ENCODE measurements at places on chromosomes 6 and 20.

DNA sequence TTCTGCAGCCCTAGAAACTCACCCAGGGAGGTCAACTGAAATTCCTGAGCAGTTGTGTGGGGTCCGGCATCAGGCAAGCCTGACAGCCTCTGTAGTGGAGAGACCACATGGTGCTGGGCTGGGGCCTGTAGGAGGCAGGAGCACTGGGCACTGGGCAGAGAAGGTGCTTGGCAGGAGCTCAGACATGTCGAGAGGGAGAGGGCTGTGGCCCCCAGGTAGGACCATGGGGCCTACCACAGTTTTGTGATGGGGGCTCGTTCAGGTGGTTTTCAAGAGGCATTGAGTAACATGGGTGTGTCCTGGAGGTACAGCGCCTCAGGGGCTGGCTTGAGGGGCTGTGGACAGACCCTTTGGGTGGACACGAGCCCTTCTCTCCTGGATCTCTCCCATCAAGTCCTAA is 15.9 kb downstream of the SLC22A23 start:
- no peak for DNase-seq

DNA sequence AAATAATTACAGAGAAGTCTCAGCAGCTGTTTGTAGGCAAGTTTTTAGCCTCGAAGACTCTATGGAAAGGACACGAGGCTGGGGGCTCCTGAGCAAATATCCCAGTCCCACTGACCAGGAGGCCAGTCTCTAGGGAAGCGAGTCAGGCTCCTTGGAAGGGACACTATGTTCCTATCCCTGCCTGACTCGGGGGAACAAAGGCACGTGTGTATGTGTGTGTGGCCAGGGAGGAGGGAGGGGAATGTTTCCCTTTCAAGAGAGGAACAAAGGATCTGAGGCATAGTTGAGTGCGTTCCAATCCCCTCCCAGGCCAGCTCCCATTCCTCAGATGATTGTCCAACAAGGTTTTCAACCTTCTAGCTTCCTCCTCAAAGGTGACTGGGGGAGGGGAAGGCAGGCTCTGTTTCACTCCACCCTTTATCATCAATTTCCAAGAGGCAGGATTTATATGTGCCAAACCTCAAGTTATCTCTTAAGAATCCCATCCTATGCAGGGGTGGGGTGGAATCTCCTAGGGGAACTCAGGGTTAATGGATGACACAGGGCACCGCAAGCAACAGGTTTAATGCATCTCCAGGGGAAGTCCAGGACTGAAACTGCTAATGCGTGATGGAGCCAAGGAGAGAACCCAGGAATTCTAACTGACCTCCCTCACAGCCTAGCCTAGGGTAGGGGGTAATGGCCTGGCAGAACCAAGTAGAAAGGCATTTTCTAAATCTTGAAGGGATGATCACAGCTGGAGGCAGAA is 9.9 kb downstream of the BCL2L1 start:
- no peak for DNase-seq

GRCh38 chr20:24543741-24544140 is 74.3 kb downstream of the SYNDIG1 start:
- no peak for DNase-seq

DNA sequence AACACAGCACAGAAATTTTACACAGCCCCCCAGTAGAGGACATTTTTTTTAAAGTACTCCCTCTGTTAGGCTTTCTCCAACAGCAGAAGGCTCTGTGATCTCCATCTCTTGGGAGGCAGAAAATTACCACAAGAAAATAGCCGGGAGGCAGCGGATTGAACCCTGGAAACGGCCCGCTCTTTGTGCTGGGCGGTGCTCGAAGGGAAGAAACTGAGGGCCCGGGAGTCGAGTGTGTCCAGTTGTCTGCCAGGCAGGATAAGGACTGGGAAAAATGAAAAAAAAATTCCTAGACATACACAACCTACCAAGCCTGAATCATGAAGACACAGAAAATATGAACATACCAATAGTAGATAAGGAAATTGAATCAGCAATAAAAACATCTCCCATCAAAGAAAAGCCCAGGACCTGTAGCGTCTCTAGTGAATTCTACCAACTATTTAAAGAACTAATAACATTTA is 31.5 kb downstream of the POM121L2 start:
- no peak for DNase-seq

GRCh38 chr6:159935633-159936032 is 33.2 kb upstream of the IGF2R start:
- no peak for DNase-seq

GRCh38 chr6:47355496-47355895 is 45.8 kb upstream of the TNFRSF21 start:
- no peak for DNase-seq

GRCh38 chr6:37731888-37732287 is 34.2 kb upstream of the MDGA1 start:
- no peak for DNase-seq

DNA sequence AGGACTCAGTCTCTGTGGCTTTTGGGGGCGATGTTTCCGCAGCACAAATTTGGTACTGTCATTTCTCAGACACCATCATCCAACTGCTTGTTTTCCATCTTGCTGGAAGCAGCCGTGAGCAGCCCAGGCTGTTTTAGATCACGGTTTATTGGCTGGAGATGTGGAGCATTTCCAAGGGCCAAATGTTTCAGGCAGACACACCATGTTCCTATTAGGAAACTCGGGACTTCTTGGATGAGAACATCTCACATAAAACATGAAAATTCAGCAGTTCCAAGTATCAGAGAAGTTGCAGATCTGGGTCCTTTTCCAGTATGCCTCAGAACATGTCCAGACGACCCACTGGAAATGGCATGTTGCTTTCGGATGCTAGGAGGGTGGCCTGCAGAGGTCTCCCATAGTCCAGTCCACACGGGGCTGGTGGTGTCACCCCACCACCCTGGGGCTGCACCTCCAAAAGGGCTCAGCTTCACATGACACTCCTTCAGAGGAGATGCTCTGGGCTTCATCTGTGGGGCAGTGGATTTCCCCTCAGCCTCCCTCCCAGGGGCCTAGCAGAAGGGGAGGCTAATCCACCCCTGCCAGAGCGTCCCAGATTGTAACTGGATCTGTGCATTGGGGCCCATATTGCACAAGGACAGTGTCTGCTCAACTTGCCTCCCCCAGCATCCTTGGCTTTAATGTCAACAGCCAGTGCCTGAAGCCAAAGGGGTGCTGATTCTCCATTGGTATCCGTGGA is 176.3 kb downstream of the SCP2D1 start:
- DNase-seq: no peak

- peak; percentile 82 for DNase-seq
Observed at GRCh38 chr20:50186151-50186885, 4.3 kb upstream of the CEBPB start.

DNA sequence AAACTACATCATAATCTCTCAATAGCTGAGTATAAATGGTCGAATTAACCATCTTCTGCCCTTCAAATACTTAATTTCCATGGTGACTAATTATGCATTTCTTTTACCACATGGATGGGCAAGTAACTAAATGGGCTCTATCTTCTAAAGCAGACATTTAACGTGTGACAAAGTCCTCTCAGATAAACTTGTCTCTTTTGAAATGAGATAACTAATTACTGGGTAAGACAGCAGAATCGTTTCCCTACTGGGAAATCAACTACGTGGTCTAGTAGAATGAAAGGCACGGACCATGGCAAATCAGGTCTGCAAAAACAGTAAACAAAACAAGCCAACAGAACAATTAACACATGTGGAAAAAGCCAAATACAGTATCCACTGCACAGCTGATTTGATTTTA is 137.7 kb downstream of the BACH2 start:
- no peak for DNase-seq

- DNase-seq: no peak
Observed at GRCh38 chr6:154632119-154632518, 101.1 kb upstream of the SCAF8 start.

GRCh38 chr20:24235296-24236175 is 233.9 kb upstream of the SYNDIG1 start:
- no peak for DNase-seq

- DNase-seq: no peak
Observed at GRCh38 chr20:40540166-40540565, 148.9 kb downstream of the MAFB start.

DNA sequence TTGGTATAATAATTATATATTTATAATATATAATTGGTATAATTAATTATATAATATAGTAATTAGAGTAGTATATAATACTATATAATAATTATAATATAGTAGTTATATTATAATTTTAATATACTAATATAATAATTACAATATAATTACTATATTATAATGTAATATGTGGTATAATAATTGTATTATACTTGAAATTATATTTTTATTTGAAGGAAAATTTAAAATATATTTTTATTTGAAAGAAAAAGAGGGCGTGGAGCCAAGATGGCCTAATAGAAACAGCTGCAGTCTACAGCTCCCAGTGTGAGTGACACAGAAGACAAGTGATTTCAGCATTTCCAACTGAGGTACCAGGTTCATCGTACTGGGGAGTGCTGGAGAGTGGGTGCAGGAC is 365.9 kb downstream of the MMUT start:
- DNase-seq: no peak

- DNase-seq: no peak
Observed at GRCh38 chr6:161503570-161503969, 229.7 kb upstream of the AGPAT4 start.

DNA sequence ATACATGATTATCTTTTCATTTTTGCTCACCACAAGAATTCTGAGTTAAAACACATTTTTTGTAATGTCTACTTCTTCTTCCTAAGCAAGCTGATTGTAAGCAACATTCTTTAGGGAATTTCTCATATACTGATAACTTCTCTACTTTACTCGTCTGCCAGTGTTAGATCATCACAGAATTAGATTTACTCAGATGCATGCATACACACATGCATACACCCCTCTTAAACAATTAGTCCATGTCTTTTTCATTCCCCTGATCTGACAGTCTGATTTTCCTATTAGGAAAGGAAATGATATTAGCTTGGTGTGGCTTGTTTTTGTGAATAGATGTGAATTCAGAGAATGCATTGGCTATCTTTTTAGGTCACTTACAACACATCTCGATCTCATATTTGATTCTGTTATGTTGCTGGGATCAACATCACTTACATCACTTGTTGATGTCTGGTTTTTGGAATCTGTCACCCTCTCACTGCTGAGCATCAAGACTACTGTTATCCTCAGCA is 91.4 kb downstream of the FIG4 start:
- no peak for DNase-seq

DNA sequence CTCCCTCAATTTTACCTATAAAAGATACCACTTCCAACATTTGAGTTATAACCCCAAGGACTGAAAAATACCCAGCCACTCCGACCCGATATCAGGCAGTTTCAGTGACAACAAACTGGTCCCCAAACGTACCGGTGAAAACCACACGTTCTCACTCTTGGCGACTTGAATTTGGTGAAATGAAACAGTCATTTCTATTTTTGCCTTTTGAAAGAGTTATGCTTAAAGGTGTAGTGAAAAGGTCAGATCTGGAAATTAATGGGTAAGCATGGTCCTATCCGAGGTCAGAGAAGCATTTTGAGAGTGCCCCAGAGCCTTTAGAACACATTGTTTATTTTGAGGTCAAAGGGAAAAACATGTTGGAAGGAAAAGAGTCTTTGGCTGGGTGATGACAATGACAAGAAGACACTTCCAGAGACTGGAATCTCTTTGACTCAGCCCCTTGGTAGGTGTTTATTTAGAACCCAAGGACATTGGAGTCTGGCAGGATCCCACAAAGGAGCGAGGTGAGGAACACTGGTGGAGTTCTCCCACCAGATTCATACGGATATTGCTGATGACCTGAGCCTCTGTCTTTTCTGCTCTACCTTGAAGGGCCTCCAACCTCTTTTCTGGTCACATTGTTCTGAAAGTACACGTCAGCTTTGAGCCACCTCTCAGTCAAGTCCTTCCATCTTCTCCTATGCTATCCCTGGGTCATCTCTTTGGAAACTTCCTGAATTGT is 235.0 kb downstream of the GMPR start:
- DNase-seq: no peak

DNA sequence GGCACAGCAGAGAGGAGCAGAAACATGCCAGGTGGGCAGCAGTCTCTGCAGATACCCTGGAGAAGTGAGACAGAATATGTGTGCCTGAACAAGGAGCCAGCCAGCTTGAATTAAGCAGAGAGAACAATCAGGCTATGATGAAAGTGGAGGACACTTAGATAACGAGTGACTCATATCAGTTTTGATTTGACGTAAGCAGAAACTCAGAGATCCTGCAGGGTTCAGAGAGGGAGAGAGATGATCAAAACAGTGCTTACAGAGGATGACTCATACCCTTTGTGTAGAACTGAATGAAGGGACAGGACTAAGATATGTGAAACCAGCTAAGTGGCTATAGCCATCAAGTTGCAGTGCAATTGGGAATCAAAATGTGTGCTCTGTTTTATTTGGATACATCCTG is 300.7 kb downstream of the TENT5A start:
- peak; percentile 63 for DNase-seq

GRCh38 chr6:135323202-135323668 is 142.1 kb downstream of the MYB start:
- no peak for DNase-seq

DNA sequence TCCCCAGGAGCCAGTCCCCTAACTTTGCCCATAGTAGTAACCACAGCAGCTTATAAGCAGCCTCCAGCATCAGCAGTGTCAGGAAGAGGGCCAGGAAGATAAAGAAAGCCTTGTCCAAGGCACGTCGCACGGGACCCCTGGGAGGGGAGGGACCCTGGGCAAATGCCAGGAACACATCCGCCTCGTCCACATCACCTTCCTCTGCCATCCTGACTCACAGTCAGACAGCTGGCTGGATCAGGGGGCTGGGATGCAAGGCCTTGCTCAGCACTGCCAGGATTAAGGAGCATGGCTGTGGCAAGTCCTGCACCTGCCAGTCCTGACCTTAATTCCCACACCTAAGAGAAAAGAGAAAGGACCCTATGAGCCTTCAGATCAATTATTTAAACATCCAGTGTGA is 11.5 kb upstream of the ZBTB22 start:
- no peak for DNase-seq

DNA sequence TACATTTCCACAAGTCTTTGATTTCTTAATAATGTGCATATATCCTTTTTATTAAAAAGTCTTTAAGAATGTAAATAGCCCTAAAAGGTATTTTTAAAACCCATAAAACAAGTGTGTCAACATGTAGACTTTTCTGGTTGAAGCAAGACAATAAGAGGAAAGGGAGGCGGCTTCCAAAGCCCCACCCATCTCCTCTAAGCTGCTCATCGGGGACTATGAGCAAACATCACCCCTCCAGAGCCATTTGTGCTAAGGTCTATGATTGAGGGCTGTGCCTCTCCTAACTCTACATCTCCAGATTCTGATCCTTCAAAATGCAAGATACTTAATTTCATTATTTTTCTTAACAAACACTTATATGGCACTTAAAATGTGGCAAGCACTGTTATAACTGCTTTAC is 2.5 kb upstream of the NAA20 start:
- DNase-seq: no peak
